Pulmonary artery endothelial cell (primary cell): ENCODE measurements at places on chromosomes 5 and 9.

DNA sequence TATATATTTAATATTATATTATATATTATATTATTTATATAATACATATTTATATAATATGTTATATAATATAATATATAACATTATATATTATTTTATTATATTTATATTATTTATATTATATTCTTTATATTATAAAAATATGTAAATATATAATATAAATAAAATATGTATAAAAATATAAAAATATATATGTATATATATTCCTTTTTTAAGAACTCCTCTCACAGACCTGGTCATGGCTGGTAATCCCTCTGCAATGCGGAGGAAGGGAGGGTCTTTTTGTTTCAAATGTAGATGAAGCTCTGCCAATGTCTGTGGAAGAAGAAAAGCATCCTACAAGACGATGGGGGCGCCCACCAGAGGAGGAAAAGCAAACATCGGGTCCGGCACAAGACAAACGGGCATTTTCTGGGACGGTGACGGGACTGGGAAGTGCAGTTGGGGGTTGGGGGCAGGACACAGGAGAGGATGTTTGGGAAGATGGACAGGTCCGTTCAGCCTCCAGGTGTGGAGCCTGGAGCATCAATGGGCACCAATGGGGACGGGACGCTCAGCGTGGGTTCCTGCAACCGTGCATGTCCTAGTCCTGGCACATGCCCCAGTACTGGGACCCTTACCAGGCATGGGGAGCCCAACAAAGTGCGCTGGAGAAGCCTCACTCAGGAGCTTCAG lies 194.0 kb downstream of the IRX1 start:
- no peak for DNase-seq

- no peak for DNase-seq
Measured at GRCh38 chr9:94623253-94623652, 16.1 kb downstream of the FBP1 start.

DNA sequence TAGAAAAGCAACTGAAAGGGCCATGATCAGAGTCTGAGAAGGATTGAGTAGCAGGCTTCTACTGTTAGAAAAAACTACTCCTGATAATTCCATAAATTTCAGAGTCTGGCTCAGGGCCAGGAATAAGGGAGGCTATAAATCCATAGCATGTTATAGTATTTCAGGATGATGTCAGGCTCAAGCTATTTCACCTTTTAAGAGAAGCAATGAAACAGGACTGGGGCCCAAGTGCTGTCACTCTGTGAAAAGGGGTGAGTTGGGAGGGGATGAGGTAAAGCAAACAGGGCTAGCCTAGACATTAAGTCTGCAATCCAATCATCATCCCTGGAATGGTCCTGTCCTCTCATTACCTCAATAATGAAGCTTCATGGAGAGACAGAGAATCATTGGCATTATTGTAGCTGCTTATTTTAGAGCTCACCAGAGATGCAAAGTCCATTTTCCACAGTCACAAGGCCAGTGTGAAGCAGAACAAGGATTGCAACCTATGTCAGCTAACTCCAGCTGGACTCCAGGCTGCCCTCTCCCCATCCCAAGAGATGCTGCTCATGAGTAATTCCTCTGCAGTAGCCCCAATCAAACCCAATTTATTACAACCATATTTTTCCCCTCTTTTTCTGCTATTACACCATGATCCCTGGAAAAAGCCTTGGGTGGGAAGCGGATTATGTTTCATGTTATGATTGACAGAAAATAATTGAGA lies 56.0 kb downstream of the PAPPA start:
- no peak for DNase-seq

GRCh38 chr5:160968480-160968879 lies 116.5 kb upstream of the ATP10B start:
- no peak for DNase-seq

- DNase-seq: no peak
Measured at GRCh38 chr5:178849316-178849715, 10.4 kb upstream of the ZNF354B start.

- no peak for DNase-seq
Measured at GRCh38 chr5:180049185-180049548, 22.4 kb downstream of the RNF130 start.

DNA sequence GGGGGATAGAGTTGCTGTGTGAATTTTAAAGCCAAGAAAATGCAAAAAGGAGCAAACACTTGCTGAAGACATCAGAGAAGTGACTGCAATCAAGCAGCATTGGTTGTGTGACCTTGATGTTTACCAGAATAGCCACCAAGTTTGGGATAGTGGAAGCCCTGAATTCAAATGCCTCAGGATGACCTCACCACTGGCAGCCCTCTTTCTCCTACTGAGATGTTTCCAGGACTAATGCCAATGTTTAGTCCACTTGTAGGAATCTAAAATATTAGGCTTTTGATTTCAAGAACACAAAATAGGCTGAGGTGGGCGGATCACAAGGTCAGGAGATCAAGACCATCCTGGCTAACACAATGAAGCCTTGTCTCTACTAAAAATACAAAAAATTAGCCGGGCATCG lies 112.2 kb upstream of the NUDT12 start:
- no peak for DNase-seq

DNA sequence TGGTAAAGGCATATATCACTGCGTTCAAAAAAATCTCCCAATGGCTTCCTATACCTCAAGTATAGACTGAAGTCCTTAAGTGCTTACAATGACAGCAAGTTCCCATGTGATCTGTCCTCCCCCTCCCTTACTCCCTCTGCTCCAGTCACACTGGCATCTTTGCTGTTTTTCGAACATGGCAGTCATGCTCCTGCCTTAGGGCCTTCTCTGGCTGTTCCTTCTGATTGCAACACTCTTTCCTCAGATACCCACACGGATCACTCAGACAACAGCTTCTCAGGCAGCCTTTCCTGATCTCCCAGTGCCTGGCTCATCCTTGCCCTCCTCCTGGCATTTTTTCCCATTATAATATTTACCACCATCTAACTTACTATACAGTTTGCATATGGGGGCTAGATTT lies 232.8 kb downstream of the ARHGEF28 start:
- no peak for DNase-seq

- DNase-seq: peak; percentile 51
Measured at GRCh38 chr9:122248448-122248865, 16.2 kb downstream of the RBM18 start.

- DNase-seq: no peak
Measured at GRCh38 chr9:123208626-123209174, 59.7 kb downstream of the STRBP start.

DNA sequence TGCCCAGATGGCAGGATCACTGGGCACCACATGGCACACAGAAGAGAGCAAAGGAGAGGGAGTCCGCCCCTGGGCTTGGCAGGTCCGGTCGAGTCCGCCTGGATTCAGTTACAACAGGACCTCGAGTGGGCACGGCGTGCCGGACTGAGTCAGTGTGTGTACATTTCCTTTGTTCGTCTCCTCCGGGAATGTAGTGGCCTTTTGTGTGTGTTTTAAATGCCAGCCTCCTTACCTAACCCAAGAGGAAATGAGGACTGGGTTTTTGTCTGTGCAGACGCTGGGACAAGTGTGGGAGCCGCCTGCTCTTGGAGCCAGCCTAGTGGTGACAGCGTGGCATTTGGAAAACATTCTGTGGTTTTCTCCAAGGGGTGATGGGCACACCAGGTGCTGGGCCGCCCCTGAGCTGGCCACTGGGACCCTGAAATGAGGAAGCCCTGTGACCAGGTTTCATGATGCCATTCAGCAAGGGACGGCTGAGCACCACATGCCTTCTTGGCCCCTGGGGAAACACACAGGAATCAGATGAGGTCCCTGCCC lies 9.6 kb downstream of the NEK6 start:
- peak; percentile 78 for DNase-seq

DNA sequence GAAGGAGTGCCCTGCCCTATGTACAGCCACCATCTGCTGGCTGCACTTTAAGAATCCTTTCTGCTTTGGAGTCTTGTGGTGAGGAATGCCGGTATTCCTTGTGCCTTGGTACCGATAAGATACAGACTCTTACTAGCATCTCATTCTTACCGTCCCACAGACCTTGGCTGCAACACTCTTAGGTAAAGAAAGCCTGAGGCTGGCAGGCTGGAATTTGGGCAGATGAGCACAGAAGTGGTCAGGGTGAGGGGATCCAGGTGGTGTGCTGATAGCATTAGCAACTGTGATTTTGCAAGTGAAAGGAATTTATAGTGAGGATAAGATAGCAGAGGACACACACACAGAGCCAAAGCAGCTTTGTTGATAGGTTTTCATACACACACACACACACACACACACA lies 198.1 kb downstream of the ENC1 start:
- no peak for DNase-seq

DNA sequence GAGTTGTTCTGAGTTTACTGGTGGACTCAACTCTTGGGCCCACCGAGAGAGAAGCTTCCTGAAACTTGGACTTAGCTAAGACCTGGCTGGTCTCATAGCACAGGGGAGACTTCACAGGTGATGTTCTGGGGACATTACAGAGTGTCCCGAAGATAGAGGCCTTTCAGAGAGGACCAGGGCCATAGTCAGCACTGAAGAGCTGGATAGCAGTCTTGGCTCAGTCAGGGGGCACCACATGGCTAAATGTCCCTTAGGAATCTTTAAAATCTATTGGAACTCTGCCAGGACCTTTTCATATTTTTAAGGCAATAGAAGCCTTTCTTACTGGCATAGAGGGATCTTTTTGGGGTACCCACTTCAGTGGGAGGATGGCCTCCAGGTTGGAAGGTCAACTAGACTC lies 59.8 kb upstream of the CPLX2 start:
- no peak for DNase-seq

- DNase-seq: no peak
Measured at GRCh38 chr9:136117916-136118319, 757 bp downstream of the TMEM250 start.

DNA sequence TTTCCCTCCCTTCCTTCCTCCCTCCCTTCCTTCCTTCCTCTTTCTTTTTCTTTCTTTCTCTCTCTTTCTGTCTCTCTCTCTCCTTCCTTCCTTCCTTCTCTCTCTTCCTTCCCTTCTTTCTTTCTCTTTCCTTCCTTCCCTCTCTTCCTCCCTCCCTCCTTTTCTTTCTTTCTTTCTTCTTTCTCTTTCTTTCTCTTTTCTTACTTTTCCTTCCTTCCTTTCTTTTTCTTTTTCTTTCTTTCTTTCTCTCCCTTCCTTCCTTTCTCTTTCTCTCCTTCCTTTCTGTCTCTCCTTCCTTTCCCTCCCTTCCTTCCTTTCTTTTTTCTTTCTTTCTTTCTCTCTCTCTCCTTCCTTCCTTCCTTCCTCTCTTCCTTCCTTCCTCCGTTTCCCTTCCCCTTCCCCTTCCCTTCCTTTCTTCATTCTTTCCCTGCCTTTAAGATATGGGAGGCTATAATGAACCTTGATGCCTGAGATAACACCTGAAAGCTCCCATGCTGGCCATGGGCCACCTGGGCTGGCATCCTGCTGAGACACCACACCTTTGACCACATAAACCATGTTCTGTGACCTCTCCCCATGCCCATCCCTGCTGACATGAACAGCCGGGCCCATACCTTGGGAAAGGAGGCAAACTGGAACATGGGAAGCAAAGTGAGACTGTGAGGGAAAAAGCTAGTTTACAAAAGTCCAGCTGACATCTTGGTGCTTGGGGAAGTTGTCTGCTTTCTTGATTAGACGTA lies 197.8 kb upstream of the ZNF618 start:
- no peak for DNase-seq

DNA sequence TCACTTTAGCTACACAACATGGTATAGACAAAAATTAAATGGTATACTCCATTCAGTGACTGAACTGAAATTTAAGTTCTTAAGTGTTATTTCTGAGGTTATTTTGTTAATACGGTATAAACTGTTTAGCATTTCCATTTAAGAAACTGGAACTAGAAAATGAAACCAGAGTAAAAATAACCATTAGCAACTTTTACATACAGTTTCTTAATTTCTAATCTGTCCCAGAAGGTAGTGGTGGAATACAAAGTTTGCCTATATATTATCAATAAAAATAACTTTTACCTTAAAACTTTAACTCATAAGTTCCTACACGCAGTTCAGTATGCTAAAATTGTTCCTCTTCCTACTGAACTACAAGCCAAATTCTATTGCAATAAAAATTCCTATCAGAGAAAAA lies 10.3 kb downstream of the GOLPH3 start:
- DNase-seq: no peak

DNA sequence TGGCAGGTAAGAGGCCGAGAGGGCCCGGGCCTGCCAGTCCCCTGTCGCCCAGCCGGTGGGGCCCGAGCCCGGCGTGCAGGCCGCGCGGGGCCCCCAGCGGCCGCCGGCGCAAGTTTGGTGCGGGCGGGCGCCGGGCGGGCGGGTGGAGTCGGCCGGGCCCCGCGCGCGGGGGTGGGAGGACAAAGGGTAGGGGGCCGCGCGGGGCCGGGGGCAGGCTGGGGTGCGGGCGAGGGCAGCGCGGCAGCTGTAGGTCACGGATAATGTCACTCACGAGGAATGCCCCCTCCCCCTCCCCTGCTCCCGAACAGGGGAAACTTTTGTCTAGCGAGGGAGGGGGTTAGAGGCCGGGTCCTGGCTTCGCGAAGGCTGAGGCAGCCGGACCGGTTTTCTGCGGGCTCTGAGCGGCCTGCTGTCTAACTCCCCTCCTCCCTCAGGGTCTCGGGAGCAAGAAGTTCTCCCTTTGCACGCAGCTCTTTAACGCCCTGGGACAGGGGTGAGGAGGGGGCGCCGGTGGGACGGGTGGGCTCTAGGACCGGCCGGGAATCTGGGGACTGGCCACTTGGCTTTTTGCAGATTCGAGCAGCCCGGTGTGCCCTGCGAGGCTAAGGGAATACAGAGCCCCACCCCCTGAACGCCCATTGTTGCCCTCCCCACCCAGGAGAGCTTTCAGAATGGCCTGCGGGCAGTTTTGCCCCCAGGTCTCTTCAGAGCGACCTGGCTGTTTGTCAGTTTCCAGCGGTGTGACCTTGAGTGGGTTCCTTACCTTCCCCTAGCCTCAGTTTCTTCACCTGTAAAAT lies 21.3 kb upstream of the NDST1 start:
- DNase-seq: no peak

DNA sequence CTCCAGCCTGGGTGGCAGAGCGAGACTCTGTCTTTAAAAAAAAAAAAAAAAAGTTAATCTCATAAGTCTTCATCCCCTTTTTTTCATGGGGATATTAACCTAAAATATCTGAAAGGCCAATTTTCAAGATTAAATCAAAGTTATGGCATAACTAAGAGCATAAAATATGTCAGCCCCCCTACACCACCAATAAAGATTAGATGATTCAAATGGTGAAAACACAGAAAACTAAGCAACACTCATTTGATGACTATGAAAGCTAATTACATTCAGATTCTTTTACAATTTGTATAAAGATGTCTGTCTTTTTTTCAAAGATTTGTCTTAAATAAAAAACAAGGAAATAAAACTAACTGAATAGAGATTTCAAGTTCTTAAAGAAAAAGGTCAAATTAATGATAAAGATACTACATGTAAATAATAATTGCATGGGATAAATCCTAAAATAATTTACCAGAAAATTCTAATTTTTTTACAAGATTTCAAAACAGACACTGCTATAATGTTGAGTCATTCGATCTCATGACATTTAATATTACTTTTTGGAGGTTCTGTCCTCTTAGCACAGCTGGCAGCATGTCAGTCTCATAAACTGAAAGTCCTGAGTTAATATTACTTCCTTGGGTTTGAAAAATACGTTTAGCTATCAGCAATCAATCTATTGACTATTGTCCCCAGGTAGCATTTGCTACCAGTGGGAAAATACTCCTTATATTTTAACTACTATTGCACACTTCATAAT lies 112.9 kb downstream of the KIAA0825 start:
- DNase-seq: no peak
